ENCODE measurements at places on chromosomes 6 and 20.
A peak's percentile ranks its signal among the peaks of the same experiment; 100 is the strongest.

GRCh38 chr20:49507741-49508434 lies 25.4 kb upstream of the KCNB1 start:
- peak; percentile 24 for DNase-seq

DNA sequence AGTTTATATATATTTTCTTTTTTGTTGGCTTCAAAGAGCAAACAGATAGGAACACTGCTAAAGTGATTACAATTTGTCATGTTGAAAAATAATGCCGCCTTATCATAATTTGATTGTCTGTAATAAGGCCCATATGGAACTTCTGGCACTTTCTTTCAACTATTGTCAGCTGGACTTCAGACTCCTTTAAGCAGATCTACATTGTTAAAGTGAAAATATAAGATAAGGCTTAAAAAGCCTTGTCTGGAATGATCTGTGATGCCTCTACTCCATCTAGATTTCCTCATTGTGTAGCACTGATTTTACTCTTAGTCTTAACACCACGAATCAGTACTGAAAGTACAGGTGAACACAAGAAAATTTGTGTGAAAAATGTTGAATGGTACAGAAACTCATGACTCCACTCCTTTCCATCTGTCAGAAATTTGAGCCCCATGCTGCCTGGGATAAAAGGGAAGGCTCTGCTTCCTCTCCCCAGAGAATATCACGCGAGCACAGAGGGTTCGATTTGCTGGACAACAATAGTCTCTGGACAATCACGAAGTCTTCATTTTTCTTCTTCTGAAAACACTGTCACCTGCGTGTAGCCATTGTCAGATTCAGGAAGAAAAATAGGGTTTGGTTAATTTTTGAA lies 56.0 kb downstream of the BCAS1 start:
- DNase-seq: peak; percentile 62

- DNase-seq: no peak
Observed at GRCh38 chr6:31737991-31738979, 1.5 kb upstream of the MSH5 start.

DNA sequence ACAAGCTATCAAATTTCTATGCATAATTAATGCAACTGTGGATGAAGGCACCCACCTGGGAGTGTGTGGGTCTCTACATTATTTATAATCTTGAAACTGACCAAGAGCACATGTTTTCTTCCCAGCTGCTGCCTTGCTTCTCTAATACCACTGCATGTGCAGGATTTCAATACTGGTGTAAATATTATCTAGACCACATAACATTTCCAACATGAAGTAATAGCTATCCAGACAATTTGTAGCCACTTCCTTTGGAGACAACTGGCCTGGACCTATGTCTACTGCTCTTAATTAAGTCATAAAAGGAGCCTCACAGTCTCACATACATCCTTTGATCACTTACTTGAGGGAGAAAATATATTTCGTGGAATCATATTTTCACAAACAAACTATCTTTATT lies 180.7 kb downstream of the HIVEP2 start:
- DNase-seq: peak; percentile 57

GRCh38 chr6:12196326-12196936 lies 93.7 kb upstream of the EDN1 start:
- DNase-seq: no peak

DNA sequence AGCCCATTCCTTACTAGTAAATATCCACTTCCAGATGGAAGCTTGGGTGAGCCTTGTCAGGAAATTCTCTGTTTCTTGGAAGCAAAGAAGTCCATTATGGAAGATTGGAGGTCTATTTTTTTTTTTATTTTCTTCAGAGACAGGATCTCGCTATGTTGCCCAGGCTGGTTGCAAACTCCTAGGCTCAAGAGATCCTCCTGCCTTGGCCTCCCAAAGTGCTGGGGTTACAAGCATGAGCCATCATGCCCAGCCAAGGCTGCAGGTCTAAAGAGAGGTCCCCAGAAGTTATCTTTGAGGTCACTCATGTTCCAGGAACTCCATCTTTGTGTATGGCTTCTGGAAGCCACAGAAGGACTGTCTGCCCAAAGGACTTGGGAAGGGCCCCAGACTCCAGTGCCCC lies 255.3 kb downstream of the LY86 start:
- DNase-seq: no peak

DNA sequence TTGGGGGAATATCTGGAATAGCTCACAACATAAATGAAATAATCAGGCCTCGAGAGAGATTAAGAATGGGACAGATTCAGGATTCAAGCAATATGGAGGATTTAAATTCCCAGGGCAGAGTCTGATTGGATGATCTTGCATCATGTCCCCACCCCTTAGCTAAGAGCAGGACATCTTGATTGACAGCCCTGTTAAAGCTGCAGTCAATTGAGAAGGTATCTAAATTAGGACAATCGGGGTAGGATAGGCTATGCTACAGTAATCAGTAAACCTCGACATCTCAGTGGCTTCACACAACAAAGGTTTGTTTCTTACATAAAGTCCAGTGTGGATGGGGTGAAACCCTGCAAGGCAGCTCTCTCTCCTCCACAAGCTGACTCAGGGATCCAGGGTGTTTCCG lies 109.5 kb downstream of the EYA2 start:
- no peak for DNase-seq

DNA sequence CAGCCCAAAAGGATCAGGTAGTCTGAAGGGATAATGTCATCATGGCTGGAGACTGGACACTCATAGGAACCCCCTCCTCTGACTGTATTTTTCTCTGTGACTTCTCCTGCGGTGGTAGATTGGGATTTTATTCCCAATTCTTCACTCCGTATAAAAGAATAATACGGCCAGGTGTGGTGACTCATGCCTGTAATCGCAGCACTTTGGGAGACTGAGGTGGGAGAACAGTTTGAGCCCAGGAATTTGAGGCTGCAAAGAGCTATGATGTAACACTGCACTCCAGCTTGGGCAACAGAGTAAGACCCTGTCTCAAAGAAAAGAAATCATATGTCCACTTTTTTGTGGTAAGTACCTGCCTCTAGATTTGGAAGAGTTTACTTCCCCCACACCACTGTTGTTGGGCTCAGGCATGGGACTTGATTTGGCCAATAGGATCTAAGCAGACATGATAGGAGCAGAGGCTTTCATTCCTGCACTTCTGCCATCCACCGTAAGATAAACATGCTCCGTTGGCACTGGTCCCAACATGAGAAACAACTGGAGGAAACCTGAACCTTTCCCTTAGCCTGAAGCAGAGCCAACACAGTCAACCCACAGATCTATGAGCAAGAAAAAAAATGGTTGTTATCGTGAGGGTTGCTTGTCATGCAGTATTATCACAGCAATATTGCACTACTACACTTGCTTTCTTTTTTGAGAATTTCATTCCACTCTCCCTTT lies 82.0 kb downstream of the JPH2 start:
- DNase-seq: no peak

GRCh38 chr20:43508604-43509040 lies 1.1 kb downstream of the L3MBTL1 start:
- DNase-seq: no peak

DNA sequence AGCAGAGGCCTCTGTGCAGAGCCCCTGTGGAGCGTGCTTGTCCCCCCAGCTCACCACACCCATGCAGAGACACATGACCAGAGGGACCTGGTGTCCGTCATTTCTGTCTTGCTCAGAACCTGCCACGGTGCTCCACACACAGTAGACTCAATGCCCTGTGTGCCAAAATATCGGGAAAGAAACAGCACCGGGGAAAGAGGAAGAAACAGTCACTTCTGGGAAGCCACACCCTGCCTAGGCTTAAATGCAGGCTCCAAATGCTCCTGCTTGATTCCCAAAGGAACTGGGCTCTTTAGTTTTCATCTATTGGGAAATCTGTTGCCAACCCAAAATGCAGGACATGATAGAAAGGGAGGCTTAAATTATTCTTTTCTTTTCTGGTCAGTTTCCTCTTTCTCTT lies 503.9 kb downstream of the CD83 start:
- DNase-seq: peak; percentile 26

DNA sequence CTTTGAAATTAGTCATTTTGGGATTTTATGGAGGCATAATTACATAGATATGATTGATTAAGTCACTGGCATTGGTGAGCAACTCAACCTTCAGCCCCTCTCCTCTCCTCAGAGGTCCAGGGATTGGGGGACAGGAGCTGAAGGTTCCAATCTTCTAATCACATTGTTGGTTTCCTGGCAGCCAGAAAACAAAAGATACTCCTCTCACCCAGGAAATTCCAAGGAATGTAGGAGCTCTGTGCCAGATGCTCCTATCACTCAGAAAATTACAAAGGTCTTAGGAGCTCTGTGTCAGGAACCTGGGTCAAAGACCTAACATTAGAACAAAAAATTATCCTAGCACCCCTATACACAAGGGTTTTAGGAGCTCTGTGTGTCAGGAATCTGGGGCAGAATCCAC lies 679.7 kb upstream of the ID4 start:
- DNase-seq: no peak

Data from NCI-H524 (cell line).